ENCODE measurements at places on chromosomes 6 and 20. TPM values are rescaled to one million over a fixed set of nuclear protein-coding genes. Genes with fewer than 3 reads are reported as not detected.

- no peak for DNase-seq
Observed at GRCh38 chr6:111802015-111802414, 71.2 kb downstream of the FYN start.

GRCh38 chr6:32980488-32981038 lies 12.2 kb downstream of the BRD2 start:
- no peak for DNase-seq

DNA sequence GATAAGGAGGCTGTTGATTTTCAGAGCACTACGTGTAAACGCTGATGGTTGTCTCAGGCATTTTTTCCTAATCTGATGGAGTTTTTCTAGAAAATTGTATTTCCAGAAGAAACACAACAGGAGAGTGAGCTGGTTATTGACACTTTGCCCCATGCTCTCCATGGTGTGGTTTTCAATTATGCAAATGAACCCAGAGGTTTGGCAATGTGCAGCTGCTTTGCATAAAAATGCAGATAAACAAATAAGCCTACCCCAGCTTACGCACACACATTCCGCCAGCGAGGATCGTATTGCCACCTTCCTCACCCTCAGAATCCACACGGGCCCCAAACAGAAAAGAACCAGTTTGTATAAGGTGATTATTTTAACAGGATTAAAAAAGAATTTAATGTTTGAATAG lies 45.1 kb upstream of the FRMD1 start:
- DNase-seq, result no peak

DNA sequence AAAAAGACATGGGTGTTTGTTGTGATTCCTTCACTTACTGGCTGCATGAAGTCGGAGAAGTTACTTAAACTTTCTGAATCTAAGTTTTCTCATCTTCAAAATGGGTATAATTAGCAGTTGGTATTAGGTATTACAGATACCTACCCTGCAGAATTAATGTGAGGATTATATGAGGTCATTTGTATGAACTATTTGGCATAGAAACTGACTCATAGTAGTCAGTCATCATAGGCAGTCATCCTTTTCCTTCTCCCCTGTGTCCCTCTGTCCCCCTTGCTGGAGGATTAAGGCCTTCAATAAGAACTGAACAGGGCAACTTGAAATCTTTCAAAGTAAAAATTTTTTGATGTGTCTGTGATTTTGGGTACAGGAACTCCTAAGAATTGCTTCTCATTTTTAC lies 26.3 kb downstream of the RALGAPB start:
- DNase-seq, result no peak

Gene WFDC12
- total RNA-seq, result not detected

Gene GRM1
- 0.05 TPM for total RNA-seq

Gene GSTA3
- total RNA-seq, result not detected

Gene KCNQ2
- total RNA-seq, result not detected
